ENCODE measurements at places on chromosomes 3 and 15.

DNA sequence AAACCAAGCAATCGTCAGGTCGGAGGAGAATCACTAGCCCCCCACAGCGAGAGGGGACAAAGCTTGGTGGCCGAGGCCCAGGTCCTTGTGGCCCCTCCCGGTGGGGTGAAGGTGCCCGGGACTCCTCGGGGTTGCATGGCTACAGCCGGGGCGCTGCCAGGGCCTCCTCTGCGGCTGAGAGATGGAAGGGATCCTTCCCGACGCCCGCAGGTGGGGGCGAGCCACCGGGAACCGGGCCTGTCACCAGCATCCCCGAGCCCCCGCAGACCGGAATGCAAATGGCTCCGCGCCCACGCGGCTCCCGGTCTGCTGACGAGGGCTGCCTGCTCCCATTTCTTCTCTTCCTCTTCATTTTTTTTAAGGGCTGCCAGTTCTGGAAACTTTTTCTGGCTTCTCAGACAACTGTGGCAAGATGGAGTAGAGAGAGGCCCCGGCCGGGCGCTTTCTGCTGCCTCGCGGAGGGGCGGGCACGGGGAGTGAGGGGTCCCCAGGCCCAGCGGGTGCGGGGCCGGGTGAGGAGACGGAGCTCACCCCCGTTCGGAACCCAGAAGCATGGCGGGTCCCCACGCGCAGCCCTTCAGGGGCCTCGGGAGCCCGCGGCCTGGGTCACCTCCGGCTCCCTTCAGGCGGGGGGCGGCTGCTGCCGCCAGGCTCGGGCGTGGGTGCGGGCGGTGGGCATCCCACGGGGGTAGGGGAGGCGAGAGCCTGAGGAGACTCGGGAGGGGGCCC, 27.5 kb downstream of the MELTF start:
- no peak for DNase-seq

DNA sequence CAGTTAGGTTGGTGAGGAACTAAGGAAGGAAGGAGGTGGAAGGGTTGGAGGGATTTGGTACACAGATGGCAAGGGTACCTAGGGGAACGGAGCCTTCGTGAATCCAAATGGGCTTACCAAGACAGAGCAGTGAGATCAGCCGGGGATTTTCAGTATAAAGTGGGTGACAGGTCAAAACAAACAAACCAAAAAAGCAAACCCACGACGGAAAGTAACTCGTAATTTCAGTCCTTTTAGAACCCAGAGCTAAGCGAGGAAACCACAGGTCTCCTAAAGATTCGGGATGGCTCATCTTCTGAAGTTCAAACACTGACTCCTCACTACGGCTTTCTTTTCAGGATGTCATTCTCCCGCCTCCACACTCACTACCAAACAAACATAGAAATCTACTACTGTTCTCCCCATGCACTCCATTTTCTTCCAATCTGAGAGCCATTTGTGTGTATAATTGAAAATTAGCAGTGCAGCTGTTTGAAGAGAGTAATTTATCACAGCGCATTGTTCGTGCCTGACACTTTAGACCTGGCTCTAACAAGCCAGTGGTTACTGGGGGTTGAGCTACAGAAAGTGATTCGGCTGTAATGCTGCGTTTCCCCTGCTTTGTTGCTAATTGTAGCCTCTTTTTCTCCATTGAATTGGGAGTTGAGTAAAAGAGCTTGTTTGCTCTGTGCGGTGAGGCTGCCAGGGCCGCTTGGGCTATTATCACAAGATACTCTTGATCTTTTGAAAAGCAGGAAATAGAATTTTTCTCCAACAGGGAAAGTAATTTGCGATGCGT, 64.7 kb upstream of the CCDC39 start:
- no peak for DNase-seq

DNA sequence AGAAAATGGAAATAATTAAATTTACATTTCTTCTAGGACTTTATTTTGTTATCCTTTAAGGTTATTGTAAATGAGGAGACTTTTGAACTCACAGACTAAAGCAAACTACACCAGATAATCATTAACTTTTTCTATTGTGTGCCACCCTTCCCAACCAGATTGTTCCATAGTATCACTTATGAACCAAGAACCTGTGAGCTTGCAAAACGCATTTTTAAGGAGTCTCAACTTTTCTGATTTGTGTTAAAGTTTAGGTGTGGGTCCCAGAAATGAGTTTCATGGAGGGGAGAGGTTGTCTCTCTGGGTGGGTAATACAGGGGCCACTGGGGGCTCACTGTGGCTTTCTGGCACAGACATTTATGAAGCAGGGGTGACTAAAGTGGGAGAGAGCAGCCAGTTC, 75.7 kb downstream of the IGF1R start:
- DNase-seq = no peak

DNA sequence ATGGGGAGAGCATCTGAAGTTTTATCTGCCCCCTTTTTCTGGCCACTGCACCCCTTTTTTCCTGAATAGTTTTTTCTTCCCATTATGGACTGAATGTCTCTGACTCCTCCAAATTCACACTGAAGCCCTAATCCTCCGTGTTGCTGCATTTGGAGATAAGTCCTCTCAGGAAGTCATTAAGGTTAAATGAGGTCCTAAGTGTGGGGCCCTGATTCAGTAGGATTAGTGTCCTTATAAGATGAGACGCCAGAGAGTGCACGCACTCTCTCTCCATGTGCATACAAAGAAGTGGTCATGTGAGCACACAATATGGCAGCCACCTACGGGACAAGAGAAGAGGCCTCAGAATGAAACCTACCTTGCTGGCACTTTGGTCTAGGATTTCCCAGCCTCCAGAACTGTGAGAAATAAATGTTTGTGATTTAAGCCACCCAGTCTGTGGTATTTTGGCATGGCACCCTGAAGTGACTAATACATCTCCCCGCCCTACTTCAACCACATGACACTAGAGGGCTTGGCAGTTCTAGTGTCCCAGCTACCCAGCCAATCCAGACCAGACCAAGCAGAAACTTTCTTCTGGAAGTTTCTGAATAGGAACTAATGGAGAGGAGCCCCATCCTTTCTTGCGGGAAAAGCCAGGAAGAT, 191.3 kb downstream of the PDE8A start:
- no peak for DNase-seq

DNA sequence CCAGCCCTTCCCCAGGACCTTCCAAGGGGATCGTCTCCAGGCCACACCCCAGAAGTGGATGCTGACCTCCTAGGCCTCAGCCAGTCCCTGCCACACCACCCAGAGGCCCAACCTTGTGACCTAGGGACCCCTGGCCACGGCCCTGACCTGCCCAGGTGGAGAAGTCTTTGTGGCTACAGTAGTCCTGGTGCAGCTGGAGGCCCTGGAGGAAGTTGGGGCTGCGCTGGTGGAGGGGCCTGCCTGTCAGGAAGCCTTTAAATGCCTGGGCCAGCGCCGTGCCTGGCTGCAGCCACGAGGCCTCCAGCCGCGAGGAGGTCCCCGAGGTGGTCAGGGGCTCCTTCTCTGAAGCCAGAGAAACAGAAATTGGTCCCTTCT, 23.4 kb downstream of the PLA2G4D start:
- DNase-seq = peak; percentile 37

- DNase-seq = no peak
Measured at GRCh38 chr15:101240358-101240757, 11.5 kb downstream of the CHSY1 start.

GRCh38 chr15:28129231-28129848, 30.2 kb upstream of the OCA2 start:
- no peak for DNase-seq

- DNase-seq = peak; percentile 66
Measured at GRCh38 chr3:67790043-67790442, 135.6 kb upstream of the SUCLG2 start.

- DNase-seq = no peak
Measured at GRCh38 chr15:91413142-91413541, 313.1 kb downstream of the SV2B start.

DNA sequence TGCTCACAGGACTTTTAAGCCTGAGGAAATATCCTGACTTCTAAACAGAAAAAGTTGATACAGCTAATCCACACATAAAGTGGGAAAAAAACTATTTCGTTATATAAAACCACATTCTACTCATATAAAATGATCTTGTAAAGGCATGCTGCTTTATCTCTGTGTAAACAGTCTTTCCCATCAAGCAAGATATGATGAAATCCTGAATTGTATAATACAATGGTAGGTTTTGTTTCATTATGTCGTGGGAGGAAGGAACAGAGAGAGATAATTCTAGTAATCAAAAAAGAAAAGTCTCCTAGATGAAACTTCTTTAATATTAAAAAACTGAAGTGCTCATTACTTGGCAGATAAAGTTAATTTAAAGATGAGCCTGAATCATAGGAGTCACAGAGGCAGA, 92.6 kb upstream of the SNTN start:
- DNase-seq = no peak

- no peak for DNase-seq
Measured at GRCh38 chr3:63914312-63914711, 2.1 kb upstream of the SCAANT1 start.

DNA sequence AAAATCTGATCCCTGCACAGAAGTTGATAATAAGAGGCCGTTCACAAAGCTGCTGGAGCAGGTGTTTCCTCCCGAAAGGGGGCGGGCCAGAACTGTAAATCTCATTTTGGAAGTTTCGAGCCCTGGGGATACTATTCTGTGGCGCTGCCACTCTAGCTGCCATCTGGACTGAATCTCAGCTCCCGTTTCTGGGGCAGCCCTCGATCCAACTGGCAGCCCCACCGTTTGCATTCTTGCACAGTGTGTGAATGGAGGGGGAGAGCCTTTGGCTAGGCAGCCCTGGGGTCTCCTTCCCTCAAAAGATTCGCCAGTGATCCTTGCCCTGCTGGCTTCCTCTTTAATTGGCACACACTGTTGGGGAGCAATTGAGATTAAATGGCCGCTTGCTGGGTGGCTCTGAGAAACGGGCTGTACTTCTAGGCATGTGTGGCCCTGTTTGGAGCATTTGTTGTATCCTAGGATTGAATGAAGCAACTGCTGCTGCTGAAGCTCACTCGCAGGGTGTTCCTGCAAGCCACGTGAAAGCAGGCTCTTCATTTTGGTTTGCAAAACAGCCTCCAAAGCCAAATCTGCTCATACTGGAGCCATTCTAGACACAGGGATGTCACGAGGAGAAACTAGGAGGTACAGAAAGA, 57.2 kb upstream of the TOPAZ1 start:
- no peak for DNase-seq

- no peak for DNase-seq
Measured at GRCh38 chr3:414063-414462, 217.5 kb downstream of the CHL1 start.

GRCh38 chr15:25087137-25087536, 132.3 kb downstream of the SNRPN start:
- no peak for DNase-seq

DNA sequence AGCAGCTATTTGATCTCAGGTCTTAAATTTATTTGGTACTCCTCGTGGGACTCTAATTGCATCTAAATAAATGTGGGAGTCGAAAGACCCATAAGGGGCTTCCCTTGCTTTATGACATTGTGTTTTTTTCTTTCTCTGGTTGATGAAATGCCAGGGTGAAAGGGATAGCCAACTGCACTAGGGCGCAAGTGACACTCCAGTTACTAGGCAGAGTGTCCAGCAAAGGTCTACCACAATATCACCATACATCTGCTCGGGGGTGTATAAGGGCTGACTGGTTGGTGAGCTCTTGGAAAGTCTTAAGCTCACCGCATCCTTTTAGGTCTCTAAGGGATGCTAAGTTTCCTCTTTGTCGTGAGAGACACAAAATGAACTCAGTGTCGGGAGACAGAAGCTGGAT, 54.0 kb downstream of the PGBD4 start:
- DNase-seq = no peak

GRCh38 chr3:72082186-72082715, 297.3 kb upstream of the PROK2 start:
- no peak for DNase-seq

GRCh38 chr3:176208915-176209314, 988.4 kb downstream of the TBL1XR1 start:
- DNase-seq = no peak

DNA sequence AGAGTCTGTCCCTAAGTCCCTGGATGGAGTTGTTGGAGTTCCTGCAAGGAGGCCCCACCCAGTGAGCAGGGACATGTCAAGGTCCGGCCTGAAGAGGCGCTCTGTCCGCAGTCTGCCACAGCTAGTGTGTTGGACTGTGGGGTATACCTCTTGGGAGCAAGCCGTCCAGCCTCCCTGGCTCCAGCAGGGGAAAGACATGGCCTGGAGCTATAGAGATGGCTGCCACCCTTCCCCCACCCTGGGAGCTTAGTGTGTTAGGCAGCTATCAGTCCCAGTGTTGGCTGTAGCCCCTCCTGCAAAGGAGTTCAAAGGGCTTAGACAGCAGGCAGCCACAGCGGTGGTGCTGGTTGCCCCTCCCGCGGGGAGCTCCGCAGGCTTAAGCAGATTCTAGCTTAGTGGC, 20.3 kb downstream of the IMPG2 start:
- DNase-seq = no peak

- no peak for DNase-seq
Measured at GRCh38 chr3:66411474-66411873, 89.3 kb downstream of the LRIG1 start.

DNA sequence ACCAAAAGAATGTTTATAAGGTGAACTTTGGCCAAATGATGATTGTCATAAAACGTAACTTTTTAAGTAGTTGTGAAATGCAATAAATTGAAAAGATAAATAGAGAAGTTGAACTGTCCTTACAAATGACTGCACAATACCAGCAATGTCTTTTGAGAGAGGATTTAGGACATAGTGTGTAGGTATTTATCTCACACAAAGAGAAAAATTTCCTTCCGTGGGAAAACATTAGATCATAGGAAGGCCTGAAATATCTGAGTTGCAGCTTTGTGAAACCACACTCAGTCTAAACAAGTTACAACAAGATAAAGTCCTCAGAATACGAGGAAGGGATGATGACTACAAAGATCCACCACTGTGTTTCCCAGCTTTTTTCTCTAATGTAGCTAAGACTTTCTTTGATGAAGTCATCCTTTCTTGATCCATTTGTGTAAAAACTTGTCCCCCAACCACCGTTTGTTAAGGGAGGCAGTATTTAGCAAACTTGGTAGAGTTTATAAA, 16.0 kb downstream of the ROBO2 start:
- DNase-seq = no peak

- DNase-seq = peak; percentile 48
Measured at GRCh38 chr3:54188176-54188791, 65.9 kb downstream of the CACNA2D3 start.

DNA sequence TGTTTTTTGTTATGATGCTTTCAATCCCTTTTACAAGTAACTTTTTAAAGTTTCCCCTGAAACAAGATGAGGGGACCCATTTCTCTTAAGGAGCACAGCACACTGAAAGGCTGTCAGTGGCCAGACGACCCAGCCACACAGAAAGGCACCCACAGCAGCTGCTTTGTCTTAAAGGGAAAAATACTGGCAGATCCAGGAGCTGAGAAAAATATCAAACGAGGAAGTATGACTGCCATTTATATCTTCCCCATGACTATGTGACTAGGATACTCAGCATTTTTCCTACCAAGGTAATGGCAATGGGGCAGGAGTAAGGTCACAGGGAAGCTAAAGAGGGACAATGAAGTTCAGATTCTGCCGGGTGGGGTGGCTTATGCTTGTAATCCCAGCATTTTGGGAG, 15.9 kb downstream of the ABCC5 start:
- no peak for DNase-seq

- DNase-seq = no peak
Measured at GRCh38 chr3:161700998-161701397, 204.4 kb downstream of the OTOL1 start.

GRCh38 chr3:111963424-111963823, 15.4 kb upstream of the ABHD10 start:
- no peak for DNase-seq

Measured in activated CD8-positive, alpha-beta memory T cell treated with anti-CD3 and anti-CD28 coated beads, Interleukin-2, amount 10 ng/mL, durations not matched to agents 7 days and 5 days (primary cell).